ENCODE measurements at places on chromosomes 16 and 17.

- no peak for DNase-seq
Observed at GRCh38 chr16:88928405-88929090, 48.5 kb downstream of the CBFA2T3 start.

DNA sequence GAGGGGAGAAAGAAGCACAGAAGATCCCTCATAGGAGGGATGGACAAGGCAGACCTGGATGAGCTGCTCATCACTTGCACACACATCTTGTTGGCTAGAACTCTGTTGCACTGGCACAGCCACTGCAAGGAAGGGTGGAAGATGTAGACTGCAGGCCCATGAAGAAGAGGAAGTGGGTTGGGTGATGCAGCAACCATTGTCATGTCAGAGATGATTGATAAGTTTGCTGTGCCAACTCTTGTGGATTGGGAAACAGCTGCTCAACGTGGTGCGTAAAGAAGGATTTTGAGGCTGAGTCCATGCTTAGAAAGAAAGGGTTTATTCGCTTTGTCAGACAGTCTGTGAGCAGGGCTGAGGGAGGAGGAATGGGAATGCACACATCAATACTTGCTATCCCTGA lies 161.4 kb upstream of the MPHOSPH6 start:
- no peak for DNase-seq

DNA sequence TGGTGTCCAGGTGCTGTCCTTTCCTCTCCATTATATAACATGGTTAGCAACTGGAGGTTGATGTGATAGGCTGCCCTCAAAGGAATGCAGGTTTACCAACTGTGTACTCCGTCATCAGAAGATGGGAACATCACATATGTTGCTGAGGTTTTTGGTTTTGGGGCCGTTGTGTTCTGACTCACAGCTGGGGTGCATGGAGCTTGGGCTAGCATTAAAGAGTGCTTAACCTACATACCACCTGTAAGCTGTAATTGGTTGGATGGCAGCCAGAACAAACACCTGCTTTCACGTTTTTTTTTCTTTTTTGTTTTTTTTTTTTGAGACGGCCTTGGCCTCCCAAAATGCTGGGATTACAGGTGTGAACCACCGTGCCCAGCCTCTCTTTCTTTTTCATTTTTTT lies 20.9 kb downstream of the TMEM11 start:
- no peak for DNase-seq

- no peak for DNase-seq
Observed at GRCh38 chr17:21680366-21680765, 12.0 kb upstream of the KCNJ18 start.
